ENCODE measurements at places on chromosomes 3 and 15.

DNA sequence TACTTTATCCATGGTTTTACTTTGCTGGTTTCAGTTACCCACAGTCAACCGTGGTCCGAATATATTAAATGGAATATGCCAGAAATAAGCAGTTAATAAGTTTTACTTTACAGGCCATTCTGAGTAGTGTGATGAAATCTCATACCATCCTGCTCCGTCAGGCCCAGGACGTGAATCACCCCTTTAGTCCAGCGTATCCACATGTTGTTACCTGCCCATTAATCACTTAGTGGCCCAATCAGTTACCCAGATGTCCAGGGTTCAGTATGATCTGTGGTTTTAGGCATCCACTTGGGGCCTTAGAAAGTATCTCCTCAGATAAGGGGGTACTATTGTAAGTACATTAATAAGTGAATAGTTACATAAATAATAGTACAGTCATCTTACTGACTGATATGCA is 88.0 kb downstream of the TTBK2 start:
- no peak for DNase-seq

- DNase-seq: no peak
These were observed 360.2 kb downstream of the EPHB1 start for GRCh38 chr3:135155228-135155627.

DNA sequence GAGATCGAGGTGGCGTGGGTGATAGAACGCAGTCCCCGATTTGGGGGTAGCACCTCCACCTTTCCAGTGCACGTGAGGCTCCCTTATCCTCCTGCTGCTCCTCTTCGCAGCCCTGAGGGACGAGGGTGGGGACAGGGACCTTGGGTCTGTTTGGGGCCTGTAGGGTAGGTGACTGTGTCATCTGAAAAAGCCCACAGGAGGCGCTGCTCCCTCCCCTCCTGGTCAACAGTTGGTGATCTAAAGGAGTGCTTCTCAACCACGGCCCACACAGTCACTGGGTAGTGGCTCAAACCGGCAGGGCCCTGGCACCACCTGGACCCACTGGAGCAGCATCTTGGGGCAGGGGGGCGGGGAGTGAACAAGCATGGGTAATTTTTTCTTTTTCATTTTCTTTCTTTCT is 7.1 kb downstream of the LRRK1 start:
- DNase-seq: no peak

- no peak for DNase-seq
These were observed 121.4 kb upstream of the CHRM5 start for GRCh38 chr15:33846862-33847261.

DNA sequence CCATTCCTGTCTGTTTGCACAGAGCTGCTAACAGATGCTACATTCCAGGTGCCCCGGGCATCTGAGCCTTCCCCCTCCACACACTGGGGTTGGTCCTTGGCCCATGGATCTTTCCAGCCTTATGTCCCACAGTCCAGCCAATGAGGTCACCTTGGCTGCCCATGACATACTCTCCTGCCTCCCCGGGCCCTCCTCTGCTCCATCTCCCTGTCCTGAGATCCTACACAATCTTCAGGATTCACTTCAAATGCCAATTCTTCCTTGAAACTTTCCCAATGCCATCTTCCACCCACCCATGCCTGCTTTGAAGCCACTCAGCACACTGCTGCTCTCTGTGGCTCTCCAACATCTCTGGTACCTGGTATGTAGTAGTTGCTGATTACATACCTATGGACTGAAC is 4.3 kb downstream of the CHRNA3 start:
- DNase-seq: no peak

- no peak for DNase-seq
These were observed 154.1 kb downstream of the TJP1 start for GRCh38 chr15:29668120-29668602.

GRCh38 chr3:184491867-184492615 is 69.5 kb upstream of the EPHB3 start:
- no peak for DNase-seq

- no peak for DNase-seq
These were observed 71.0 kb downstream of the CHD2 start for GRCh38 chr15:92971081-92971480.

GRCh38 chr3:9617056-9617455 is 32.2 kb upstream of the MTMR14 start:
- DNase-seq: no peak

DNA sequence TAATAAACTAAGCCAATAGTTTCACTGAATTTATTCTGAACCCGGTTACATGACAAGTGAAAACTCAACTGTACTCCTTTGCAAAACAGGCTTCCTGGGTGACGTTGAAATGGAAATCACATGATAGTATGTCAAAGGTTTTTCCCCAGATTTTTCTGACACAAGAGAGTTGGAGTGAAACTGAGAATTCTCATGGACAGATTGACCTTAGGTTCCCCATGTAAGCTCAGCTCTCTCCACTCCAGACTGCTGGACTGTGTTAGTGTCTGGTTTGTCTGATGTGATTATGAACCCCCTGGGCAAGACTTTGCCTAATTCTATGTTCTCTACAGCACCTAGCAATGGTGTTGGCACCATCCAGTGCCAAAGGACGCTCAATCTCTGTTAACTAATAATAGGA is 219.7 kb upstream of the COL8A1 start:
- DNase-seq: no peak

- DNase-seq: no peak
These were observed 4.8 kb upstream of the DAPK2 start for GRCh38 chr15:64051093-64051402.

DNA sequence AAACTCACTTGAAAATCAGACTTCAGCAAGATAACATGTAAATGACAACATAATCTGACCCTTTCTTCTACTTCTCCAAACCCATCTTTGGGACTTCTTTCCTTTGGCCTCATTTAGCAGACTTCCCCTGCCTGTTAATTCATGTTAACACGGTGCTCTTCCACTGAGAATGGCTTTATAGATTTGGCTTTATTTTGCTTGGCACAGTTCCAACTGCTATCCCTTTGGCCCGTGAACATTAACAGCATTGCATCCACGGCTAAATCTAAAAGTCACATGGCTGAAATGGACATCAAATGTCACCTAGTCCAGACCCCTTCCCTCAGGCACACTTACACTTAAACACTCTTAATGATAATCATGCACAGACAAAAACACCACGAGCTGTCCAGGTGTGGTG is 3.8 kb downstream of the ZMAT3 start:
- no peak for DNase-seq

- DNase-seq: no peak
These were observed 11.1 kb downstream of the ABHD17C start for GRCh38 chr15:80706161-80706560.

- no peak for DNase-seq
These were observed 654.5 kb upstream of the CFAP20DC start for GRCh38 chr3:59704292-59704691.

DNA sequence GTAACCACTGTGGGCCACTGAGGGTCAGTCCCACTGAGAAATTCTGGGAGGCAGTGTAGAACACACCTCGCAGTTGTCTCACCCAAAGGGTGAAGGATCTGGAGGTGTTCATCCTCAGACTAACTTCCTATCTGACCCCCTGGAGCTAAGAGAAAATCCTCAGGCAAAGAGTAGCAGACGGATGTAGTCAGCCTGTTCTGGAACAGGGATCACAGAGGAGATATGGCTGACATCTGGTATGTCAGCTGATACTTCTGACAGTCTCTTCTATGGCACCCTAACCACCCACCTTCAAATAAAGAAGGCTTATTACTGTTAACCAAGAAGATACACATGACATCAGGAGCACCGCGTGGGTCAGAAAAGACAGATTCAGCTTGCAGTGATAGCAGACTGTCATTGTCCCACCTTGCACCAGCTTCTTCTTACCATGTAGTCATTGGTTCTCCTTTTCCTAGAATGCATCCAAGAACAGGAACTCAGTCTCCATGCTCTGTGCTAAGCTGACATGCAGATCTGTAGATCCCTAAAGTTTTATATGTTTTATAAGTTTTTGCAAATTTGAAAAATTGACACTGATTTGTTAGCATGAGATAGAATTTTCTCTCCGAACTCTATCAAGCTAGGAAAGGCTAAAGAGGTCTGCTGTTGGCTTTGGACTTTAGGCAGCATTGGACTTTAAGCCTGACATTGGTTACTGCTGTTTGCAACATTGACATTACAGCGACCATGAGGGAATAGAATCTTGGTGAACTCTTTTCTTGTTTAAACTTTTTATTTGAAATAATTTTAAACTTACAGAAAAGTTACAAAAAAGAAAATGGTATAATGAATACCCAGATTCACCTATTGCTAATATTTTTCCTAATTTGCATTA is 60.4 kb downstream of the KBTBD12 start:
- no peak for DNase-seq

DNA sequence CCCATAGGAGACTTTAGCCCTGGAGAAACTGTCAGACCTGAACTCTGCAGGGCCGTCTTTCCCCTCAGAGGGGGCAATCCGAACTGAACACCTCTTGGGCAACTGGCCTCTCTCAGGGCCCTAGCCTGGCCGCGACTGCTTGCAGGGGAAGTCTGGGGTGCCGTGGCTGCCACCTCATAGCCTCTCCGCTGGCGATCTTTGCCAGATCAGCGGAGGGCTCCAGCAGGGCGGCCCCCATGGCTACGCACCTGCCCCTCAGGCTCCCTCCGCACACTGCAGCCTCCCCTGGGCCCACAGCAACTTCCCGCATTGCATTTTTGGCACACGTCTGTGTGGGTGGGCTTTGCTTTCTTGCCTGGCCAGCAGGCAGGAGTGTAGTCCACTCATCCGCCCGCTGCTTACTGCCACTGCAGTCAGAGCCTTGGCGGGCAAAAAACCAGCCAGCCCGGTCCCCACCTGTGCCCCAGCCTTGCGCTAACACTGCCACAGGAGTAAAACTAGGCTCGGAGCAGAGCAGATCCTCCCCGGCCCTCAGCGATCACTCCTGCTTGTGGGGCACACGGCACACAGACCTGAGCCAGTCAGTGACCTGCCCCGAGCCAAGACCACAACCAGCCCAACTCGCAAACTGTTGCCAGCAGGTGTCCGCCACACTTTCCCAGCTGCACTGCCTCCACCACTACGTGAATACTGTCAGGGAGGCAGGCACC is 266.8 kb upstream of the CBLB start:
- no peak for DNase-seq

DNA sequence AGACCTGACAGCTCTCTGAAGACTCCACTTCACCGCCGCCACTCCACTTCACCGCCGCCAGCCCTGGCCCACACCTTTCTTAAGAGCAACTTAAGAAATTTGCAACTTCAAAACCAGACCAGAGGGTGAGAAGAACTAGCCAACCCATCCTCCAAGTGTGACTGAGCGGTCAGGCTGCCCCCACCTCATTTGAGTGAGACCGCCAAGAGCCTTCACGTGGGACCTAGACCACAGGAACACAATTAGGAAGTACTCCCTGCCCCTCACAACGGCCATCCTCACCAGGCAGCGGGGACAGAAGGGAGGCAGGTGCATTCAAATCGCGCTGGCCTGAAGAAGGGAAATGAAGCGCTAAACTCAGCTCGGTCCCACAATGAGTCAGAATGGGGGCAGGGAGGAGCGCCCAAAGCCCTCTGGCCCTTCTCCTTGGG is 156.8 kb upstream of the BCL6 start:
- no peak for DNase-seq

GRCh38 chr3:143567823-143568222 is 280.4 kb downstream of the SLC9A9 start:
- no peak for DNase-seq

DNA sequence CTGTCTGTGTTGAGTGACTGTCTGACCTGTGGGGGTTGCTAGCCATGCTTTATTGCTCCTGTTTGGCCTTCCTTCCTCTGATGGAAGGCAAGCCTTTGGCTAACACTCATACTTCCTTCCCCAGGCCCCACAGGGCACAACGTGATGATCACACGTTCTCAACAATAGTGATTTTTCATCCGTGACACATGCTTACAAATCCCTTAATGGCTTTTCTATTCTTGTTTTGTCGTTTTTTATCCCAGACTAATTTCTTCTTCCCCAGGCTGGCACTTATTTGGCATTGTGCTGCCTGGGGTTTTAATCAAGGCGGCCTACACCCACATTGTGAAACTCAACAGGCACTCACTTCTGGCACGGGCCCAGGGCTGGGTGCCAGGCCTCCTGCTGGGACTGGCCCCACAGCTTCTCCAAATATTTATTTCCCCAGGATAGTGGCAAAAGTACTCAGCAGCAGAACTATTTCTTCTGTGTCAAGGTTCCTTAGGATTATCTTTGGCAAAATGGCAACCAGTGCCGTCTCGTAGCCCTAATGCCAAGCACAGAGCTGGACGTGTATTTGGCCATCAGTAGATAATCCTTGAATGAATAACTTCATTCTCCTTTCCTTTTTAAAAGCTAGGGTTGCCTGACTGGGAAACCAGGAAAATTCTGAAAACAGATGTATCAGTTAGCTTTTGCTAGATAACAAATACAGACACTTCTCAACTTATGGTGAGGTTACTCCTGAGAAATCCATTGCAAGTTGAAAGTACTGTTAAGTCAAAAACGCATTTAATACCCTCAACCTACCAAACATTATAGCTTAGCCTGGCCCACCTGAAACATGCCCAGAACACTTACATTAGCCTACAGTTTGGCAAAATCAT is 30.6 kb downstream of the CMTM7 start:
- no peak for DNase-seq

DNA sequence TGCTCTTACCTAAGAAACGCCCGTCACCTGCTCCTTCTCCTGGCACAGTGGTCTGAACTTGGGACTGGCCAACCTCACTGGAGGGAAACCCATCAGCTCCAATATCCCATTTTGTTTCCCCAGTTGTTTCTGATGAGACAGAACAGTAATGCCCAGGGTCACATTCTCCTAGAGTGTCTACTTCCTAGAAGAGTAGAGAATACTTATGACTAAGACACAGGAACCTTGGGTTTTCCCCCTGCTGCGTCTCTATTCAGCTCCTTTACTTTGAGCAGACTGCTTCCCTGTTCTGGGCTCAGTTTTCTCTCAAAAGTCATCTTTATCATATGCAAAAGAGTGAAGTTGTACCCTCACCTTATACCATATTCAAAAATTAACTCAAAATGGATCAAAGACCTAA is 79.4 kb downstream of the POLR2M start:
- DNase-seq: no peak

DNA sequence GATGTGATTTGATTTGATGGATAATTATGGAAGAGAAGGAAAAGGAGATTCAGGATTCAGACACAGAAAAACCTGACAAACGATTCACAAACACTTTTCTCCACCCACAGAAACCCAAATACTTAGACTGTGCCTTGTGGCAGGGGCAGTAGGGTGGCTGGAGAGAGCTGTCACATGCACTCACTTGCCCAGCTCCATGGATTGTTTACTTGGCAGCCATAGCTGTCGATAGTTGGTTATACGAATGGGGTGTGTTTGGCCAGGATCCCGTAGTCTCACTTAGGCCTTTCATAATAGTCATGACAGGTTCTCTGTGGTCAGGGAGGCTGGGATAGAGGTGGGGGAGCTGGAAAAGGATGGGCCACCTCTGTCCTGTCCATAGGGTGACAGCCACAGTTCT is 76.9 kb downstream of the CACNA1D start:
- no peak for DNase-seq

- DNase-seq: peak; percentile 1
These were observed 412 bp upstream of the CTXN2 start for GRCh38 chr15:48190932-48191573.

- no peak for DNase-seq
These were observed 461 bp downstream of the PCYT1A start for GRCh38 chr3:196287090-196287439.
